ENCODE measurements at places on chromosomes 16 and 17.

DNA sequence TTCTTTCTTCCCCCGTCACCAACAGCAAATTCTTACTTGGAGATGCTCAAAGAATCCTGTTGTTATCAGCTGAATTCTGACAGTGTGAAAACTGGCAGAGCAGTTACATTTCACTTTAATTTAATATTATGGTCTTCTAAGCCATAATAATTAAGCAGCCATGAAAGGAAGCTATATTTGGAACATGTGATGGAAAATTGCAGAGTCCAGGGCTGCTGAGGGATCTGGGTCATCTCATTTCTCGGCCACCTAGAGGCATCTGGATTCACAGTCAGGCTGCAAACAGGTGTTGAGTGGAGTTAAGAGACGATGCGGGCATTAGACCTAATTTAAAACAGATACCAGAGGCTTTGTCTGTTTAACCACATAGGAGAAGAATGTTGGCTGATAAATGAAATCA lies 38.4 kb downstream of the CHD9NB start:
- no peak for DNase-seq

DNA sequence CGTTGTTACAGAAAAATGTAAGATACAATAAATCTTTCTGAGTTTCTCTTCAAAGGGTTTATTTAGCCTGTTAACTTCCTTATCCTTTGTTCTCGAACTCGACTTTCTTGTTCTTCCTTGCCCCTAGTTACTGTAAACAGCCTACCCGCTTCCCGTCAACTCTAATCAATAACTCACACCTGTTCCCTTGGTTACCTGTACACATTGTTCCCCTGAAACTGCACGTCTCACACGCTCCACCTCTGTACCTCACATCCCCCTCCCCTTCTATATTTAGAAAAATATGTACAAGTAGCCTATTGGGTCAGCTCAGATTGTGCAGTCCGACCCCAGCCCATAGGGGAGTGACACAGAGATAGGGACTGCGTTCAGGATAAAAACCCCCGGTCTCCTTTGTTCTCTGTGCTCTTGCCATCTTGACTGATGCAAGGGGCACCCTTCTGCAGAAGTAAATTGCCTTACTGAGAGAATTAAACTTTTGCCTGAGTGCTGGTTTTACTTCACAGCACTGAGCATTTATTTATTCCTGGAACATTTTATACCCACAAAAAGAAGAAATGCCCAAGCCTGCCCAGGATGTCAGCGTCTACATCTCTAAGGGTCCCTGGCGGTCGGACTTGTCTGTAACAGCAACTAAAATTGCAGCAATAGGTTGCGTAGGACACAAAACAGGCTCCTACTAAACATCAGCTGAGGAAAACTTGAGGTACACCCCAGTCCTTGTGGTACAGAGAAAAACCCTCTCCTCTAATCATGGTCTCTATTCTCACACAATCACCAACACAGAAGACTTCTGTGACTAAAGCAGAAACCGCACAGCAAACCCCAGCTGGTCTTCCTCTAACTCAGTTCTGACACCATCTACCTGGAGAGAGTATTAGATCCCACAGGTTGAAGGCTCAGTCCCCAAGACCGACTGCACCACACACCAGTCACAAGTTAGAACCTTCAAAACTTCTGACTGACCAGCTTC lies 11.3 kb downstream of the WDR45B start:
- DNase-seq = no peak

- DNase-seq = peak; percentile 23
Measured at GRCh38 chr16:74667255-74667700, 601 bp upstream of the RFWD3 start.

DNA sequence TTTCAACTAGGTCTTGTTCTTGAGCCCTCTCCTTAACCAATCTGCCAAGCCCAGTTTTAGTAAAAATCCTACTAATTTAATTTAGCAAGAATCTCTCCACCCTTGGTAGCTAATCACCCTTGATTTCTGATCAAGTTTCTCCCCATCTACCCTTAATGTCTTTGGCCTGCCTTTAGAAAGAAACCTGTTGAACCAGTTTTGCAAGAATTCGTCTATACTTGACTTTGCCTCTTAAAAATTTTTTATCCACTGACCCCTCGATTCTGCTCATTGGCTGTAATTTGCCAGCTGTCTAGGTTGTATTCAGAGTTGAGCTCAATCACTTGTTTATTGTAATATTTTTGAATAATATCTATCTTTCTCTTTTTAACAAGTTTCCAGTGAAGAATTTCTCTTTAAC lies 1138.5 kb downstream of the CDH11 start:
- no peak for DNase-seq

All from activated CD4-positive, alpha-beta T cell treated with anti-CD3 and anti-CD28 coated beads for 24 hours (primary cell).